Upper lobe of left lung (tissue), 6 donors: ENCODE measurements at places on chromosomes 16 and 17.

- H3K4me3 ChIP-seq: no peak overlapping the region
- DNase-seq: no peak
- H3K27ac ChIP-seq: no peak overlapping the region
- no peaks in the 10 kb centered on the region for H3K4me1 ChIP-seq
- no peaks in the 10 kb centered on the region for H3K36me3 ChIP-seq
Observed at GRCh38 chr16:27907457-27907972, 156.0 kb downstream of the GSG1L start.

GRCh38 chr17:54085934-54086333 is 263.2 kb downstream of the KIF2B start:
- no peak overlapping the region for H3K4me3 ChIP-seq
- no peaks in the 10 kb centered on the region for H3K4me1 ChIP-seq
- H3K27me3 ChIP-seq: no peaks in the 10 kb centered on the region
- no peak for DNase-seq

GRCh38 chr17:77965352-77965751 is 6.8 kb downstream of the TNRC6C start:
- no peak overlapping the region for H3K4me3 ChIP-seq
- H3K36me3 ChIP-seq: no peaks in the 10 kb centered on the region
- H3K27me3 ChIP-seq: no peaks in the 10 kb centered on the region
- DNase-seq: no peak
- peaks cover 9% of the 10 kb centered on the region for H3K4me1 ChIP-seq
- H3K27ac ChIP-seq: no peak overlapping the region

DNA sequence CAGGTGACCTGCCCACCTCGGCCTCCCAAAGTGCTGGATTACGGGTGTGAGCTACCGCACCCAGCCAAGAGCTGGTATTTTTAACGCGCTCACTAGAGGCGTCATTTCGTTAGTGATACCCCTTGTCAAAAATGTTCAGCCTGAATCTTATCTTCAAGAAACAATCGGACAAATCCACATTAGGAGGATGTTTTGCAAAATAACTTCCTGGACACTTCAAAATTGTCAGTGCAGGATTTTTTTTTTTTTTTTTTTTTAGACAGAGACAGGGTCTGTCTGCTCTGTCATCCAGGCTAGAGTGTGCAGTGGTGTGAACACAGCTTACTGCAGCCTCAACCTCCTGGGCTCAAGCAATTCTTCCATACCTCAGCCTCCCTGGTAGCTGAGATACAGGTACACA is 63.0 kb downstream of the RMI2 start:
- H3K4me3 ChIP-seq: no peak overlapping the region
- no peak overlapping the region for H3K27ac ChIP-seq
- DNase-seq: no peak
- H3K4me1 ChIP-seq: peaks cover 4% of the 10 kb centered on the region

GRCh38 chr16:3873482-3874173 is 6.9 kb downstream of the CREBBP start:
- no peak overlapping the region for H3K4me3 ChIP-seq
- H3K27ac ChIP-seq: no peak overlapping the region
- no peak for DNase-seq
- H3K27me3 ChIP-seq: no peaks in the 10 kb centered on the region
- peaks cover 75% of the 10 kb centered on the region for H3K4me1 ChIP-seq
- no peaks in the 10 kb centered on the region for H3K36me3 ChIP-seq

GRCh38 chr17:7843257-7843535 is 9.2 kb downstream of the KDM6B start:
- no peak for DNase-seq
- H3K27me3 ChIP-seq: no peaks in the 10 kb centered on the region
- H3K4me3 ChIP-seq: peak overlapping the region; percentile 90
- peaks cover 41% of the 10 kb centered on the region for H3K4me1 ChIP-seq

DNA sequence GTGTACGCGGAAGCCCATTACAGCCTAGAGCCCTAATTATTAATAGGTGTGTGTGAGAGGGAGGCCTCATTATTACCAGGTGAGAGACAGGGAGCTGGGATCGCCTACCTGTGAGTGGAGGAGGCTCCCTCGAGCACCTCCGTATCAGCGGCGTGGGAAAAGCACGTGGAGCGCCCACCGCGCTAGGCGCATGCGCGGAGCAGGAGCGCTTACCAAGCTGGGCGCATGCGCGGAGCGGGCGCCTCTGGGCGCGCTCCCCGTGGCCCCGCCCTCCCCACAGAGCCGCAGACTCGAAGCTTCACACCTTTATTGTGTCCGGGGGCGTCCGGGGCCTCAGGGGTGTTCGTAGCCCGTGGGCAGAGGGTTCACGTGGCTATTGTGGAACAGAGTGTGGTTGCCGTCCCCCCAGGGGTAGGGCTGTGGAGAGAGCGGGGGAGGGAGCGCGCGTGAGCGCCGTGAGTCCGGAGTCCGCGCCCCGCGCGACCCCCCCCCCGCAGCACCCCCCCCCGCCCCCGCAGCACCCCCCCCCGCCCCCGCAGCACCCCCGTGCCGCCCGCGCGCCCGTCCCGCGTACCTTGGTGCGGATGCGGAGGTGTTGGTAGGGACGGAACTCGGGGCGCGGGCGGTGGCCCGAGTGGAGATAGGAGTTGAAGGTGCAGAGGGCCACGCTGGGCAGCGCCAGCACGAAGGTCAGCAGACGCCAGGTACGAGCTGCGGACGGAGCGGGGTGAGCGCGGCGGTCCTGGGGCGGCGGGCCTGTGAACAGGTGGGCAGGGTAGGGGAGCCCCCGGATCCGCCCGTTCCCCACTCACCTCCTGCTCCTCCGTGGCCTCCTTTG is 500 bp downstream of the COX6A2 start:
- H3K27ac ChIP-seq: no peak overlapping the region
- no peaks in the 10 kb centered on the region for H3K36me3 ChIP-seq
- no peaks in the 10 kb centered on the region for H3K27me3 ChIP-seq

- H3K27ac ChIP-seq: no peak overlapping the region
- no peaks in the 10 kb centered on the region for H3K36me3 ChIP-seq
- no peaks in the 10 kb centered on the region for H3K27me3 ChIP-seq
- peaks cover 26% of the 10 kb centered on the region for H3K4me1 ChIP-seq
- DNase-seq: no peak
Observed at GRCh38 chr17:76521262-76521661, 16.2 kb downstream of the CYGB start.

- H3K27me3 ChIP-seq: no peaks in the 10 kb centered on the region
- H3K4me1 ChIP-seq: no peaks in the 10 kb centered on the region
- no peaks in the 10 kb centered on the region for H3K36me3 ChIP-seq
- DNase-seq: no peak
Observed at GRCh38 chr16:19974607-19975006, 90.0 kb upstream of the GPRC5B start.

- H3K4me1 ChIP-seq: peaks cover 26% of the 10 kb centered on the region
- H3K27me3 ChIP-seq: no peaks in the 10 kb centered on the region
Observed at GRCh38 chr17:27457360-27457715, 1.1 kb downstream of the KSR1 start.
